ENCODE measurements at places on chromosomes 12 and 14.

DNA sequence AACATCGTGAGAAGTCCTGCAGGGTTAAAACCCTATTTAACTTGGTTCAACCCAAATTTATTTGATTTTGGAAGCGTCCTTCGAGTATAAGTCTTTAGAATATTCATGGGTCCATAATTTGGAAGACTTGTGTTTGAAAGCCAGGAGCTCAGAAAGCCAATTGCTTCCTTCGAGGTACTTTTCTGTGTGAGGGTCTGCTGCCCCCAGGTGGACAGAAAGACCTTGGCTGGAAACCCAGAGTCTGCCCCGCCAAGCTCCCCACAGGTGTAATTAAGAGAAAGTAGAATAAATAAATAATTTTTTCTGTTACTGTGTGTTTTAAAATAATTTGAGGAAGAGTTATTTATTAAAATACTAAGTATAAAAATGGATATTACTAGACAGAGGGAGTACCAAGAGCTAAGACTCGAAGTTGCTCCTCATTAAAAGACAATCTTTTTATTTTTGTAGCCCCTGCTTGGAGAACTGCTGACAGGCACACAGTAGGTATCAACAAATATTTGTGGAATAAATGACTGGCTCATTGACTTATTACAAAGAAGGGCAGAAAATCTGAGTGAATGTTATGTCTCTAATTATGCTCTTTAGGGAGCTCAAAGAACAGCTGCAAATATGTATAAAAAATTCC is 105.8 kb downstream of the PAH start:
- peak; percentile 10 for DNase-seq

DNA sequence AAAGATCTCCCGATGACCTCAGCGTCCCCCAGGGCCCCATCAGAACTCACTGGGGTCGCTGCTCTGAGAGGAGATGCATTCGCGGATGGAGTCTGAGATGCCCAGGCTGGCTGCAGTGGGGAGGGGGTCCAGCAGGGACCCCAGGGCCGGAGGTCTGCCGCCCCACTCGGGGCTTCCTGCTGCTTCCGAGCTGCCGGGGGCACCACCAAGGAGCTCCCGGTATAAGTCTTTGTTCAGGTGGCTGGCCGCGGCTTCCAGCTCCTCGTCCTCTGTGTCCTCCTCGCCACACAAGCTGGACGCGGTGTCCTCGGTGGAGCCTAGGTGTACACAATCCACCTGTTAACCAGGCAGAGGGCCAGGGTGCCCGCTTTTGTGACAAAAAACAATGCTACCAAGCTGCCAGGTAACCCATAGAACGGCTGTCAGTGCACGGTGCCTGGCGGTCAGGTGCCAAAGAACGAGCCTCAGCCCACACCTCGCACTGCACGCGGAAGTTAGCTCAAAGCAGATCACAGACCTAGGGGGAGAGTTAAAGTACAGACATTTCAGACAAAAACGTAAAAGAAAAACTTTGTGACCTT is 26.6 kb upstream of the BTBD6 start:
- no peak for DNase-seq

GRCh38 chr14:75558440-75558839 is 20.0 kb upstream of the FLVCR2 start:
- DNase-seq = no peak

- no peak for DNase-seq
These were observed at the start of gene PMCH for GRCh38 chr12:102197789-102198188. Gene PMCH (minus strand): TSS chr12:102197833. CDS start chr12:102197770, 63 bp downstream.

DNA sequence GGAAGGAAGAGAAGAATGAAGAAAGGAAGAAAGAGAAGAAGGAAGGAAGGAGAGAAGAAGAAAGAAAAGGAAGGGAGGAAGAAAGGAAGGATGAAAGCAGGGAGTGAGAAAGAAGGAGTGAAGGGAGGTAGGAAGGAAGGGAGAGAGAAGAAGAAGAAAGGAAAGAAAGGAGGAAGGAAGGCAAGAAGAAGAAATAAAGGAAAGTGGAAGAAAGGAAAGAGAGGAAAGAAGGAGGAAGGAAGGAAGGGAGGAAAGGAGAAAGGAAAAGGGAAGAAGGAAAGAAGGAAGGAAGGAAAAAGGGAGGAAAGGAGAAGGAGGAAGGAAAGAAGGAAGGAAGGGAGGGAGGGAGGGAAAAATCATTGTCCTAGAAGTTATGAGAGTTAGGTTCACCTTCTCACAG is 696.6 kb upstream of the TMEM132C start:
- DNase-seq = no peak

- DNase-seq = no peak
These were observed 254.7 kb downstream of the IPO8 start for GRCh38 chr12:30440826-30441602.

DNA sequence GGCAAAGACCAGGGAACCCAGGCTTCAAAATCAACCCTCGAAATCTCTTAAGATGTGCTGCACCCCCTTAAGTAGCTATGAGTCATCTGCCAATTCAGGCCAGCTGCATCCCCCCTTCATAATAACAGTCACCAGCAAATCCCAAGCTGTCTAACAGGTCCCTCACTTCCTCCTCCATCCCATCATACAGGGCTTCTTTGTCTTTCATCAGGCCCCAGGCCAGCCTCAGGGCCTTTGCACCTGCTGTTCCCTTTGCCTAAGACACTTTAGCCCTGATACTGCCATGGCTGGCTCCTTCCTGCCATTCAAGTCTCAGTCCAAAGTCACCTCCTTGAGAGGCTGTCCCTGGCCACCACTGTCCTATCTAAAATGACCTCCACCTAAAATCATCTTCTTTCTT is 4.0 kb downstream of the RASAL1 start:
- no peak for DNase-seq

DNA sequence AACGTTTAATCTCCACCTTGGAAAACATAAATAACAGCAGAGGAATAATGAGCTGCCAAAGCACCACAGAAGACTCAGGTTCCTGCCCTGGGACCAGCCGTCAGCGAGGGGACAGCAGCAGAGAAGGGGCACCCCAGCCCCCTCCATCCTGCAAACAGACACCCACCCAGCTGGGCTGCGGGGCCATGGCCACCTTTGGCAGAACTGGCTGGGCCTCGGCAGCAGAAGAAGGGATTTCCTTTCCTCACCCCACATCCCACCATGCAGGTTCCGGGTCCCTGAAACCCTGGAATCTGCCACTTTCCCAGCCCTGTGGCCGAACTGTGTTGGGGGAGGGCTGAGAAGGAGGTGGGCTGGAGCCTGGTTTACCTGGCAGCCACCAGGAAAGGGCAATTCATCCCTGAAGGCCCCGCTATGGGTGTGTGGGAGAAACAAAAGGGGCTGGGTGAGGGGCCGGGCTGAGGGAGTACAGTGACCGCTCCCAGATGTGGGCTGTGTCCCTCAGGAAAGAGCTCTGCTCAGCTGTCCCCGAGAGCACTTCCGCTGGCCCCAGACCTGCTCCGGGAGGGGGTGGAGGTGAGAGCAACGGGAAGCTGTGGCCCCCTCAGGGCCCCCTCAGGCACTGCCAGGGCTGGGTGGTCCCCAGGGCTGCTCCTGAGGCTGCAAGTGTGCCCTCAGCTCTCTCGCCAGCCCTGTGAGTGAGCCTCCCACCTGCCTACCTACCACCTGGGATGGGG is 3.8 kb downstream of the PGF start:
- DNase-seq = no peak

GRCh38 chr14:50082784-50083466 is 33.4 kb downstream of the VCPKMT start:
- DNase-seq = no peak

DNA sequence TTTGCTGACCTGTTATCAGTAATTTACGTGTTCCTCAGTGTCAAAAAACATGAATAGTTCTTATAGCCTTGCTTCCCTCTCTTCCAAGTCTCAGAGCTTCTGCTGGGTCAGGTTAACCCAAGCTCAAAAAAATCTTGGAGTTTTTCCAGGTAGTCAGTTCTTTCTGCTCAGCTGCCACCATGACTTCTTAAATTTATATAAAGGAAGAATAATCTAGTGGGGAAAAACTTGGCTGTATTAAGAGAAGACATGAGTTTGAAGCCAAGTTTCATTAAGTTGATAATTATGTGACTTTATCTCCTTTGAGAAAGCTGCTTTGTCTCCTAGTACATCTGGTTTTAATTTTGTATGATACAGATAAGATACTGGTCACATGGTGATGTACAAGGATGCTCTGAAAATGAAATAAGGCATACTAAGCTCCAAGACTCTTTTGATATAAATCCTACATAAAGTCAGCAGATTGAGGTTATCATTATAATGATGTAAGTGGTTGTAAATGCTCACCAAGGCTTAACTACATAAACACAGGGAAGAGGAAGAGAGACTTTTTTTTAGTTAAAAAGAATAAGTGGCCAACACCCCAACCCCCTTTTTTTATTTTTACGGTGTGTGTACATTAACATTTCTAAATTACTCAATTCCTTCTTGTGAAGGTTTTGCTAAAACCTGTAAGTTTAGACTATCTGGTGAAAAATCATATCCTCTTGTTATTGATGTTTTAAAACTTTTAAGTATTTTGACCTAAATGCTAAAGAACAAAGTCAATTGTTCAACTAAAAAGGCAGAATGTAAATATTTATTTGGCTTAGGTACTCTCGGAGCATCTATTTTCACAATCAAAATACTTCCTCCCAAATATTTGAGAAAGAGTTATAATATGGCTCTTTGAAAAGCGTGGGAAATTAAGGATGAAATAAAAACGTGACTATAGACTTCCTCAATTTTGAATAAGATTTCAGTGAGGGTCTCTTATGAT is 84.1 kb upstream of the SLC38A2 start:
- peak; percentile 13 for DNase-seq

- no peak for DNase-seq
These were observed 644.0 kb downstream of the DIO2 start for GRCh38 chr14:79567306-79567705.
